Osteoblast (primary cell): ENCODE measurements at places on chromosomes 16 and 17.

DNA sequence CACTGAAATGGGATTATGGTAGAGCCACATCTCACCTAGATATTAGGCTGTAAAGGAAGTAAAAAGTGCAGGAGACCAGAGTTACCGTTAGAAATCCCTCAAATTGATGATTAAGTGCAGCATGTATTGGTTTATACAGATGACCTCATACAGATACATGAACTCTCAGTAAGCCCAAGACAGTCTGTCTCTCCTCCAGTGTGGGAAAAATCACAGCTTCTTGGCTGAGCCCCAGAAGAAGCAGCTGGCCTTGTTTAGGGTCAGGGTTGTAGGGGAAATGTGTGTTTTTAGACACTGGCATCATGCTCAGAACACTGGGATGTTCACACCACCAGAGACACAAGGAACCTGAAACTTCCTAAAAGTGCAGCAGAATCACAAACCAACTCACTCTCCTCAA is 135.9 kb downstream of the KATNIP start:
- H3K4me1 ChIP-seq: no peaks in the 10 kb centered on the region
- H3K4me3 ChIP-seq: no peak overlapping the region
- no peak overlapping the region for H3K27ac ChIP-seq
- DNase-seq: no peak
- H3K36me3 ChIP-seq: no peaks in the 10 kb centered on the region
- H3K27me3 ChIP-seq: no peaks in the 10 kb centered on the region

GRCh38 chr16:51665436-51665998 is 514.4 kb upstream of the SALL1 start:
- H3K4me1 ChIP-seq: no peaks in the 10 kb centered on the region
- DNase-seq: no peak
- H3K36me3 ChIP-seq: no peaks in the 10 kb centered on the region
- H3K27ac ChIP-seq: no peak overlapping the region
- H3K27me3 ChIP-seq: no peaks in the 10 kb centered on the region

DNA sequence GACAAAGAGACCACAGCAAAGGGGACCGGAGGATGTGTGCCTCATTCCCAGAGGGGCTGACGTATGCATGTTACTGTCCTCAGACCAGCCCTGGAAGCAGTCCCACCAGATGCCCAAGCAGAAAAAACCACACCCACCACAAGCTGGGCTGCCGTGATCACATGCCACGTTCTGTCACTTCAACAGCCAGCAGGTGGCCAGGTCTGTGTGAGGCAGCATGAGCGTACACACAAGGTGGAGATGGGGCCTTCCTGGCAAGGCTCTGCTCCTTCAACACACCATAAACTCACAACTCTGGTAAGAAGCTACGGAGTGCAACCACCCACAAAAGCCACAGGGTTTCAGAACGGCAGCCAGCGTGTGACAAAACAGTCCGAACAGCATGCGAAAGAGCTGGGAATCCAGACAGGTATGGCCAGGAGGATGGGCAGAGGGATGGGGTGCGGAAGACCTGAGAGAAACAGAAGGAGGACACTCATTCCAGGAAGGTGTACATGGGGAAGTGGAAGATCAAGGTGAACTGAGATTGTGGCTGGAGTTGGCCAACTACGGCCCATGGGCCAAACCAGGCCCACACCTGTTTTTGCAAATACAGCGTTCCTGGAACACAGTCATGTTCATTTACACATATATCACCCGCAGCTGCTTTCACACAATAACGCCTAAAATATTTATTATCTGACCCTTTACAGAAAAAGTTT is 27.9 kb downstream of the MBTPS1 start:
- H3K36me3 ChIP-seq: peaks cover 86% of the 10 kb centered on the region
- H3K27ac ChIP-seq: no peak overlapping the region
- H3K4me1 ChIP-seq: no peaks in the 10 kb centered on the region
- H3K4me3 ChIP-seq: no peak overlapping the region

GRCh38 chr17:49731435-49731831 is 23.7 kb upstream of the SLC35B1 start:
- no peaks in the 10 kb centered on the region for H3K27me3 ChIP-seq
- H3K4me3 ChIP-seq: no peak overlapping the region
- H3K27ac ChIP-seq: no peak overlapping the region
- H3K4me1 ChIP-seq: peaks cover 10% of the 10 kb centered on the region
- H3K36me3 ChIP-seq: no peaks in the 10 kb centered on the region

GRCh38 chr16:50422926-50423325 is 54.1 kb upstream of the BRD7 start:
- no peaks in the 10 kb centered on the region for H3K36me3 ChIP-seq
- no peak overlapping the region for H3K27ac ChIP-seq
- no peak for DNase-seq
- peaks cover 7% of the 10 kb centered on the region for H3K27me3 ChIP-seq
- H3K4me3 ChIP-seq: no peak overlapping the region
